ENCODE measurements at places on chromosomes 12 and 14.

DNA sequence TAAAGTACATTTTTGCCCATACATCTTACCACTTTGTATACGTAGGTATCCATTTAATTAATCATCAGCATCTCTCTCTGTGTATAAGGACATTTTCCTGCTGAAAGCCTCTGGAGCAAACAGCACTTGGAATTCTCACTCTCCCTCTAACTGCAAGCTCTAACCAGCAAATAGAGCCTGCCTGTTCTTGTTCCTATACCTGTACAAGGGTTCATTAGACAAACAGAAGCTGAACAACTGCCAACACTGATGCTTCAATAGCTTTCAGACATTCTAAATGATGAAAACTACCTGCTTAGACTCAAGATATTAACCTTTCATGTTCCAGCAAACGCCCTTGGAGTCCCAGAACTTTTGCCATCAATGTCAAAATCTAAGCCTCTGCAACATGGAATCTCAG is 98.0 kb downstream of the KCNH5 start:
- DNase-seq, result no peak

GRCh38 chr12:97685360-97685759 is 222.8 kb downstream of the RMST start:
- DNase-seq, result no peak

GRCh38 chr12:113422886-113423669 is 898 bp downstream of the SDSL start:
- no peak for DNase-seq

GRCh38 chr12:50924131-50924438 is 28.3 kb upstream of the HIGD1C start:
- DNase-seq, result no peak

DNA sequence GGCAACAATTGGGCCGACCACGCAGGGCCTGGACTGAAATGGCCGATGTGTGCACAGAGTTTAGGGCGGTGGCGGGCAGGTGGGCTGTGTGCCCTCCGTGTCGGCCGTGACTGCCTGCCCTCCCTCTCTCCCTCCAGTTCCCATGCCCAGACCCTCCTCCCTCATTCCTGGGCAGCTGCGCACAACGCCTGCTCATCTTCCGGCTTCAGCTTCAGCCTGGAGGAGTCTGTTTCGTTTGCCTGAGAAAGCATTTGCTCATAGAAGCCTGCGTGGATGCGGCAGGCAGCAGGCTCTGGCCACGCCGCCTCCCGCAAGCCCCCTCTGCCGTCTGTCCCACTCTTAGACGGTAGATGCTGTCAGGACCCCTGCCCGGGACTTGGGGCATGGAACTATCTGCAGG is 47.3 kb upstream of the FZD10 start:
- DNase-seq, result no peak

- no peak for DNase-seq
These were observed 2.4 kb downstream of the AGAP2 start for GRCh38 chr12:57735952-57736740.

DNA sequence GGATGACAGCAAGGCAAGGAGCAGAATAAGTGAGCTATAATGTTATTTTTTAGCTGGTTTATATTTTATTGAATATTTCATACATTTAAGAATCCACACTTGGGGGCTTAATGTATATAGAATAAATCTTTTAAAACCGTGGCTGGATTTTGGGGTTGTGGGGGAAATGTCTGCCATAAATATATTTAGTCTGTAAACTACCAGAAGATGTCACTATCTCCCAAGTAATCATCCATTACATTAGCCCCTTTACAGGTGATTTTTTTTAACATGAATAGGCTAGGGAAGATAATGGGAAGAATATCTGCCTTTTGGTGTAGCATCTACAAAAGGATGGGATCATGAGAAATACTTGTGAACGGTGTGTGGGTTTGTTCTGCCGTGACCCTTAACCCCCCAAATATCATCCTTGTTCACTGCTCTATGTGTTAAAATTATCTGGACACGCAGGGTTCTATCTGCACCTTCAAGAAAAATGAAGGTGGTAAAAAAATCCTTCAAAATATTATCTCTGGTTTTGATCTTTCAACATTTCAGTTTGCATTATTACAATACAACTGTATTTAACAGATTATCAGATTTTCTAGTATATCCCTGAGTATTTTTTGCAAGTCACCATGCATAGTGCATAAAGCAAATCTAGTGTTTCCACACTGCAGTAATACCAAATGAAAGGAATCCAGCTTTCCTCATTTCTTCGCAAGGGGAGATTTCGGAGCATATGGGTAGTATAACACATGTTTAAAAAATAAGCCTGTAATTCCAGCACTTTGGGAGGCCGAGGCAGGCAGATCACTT is 8.0 kb upstream of the SLC17A8 start:
- DNase-seq, result no peak

DNA sequence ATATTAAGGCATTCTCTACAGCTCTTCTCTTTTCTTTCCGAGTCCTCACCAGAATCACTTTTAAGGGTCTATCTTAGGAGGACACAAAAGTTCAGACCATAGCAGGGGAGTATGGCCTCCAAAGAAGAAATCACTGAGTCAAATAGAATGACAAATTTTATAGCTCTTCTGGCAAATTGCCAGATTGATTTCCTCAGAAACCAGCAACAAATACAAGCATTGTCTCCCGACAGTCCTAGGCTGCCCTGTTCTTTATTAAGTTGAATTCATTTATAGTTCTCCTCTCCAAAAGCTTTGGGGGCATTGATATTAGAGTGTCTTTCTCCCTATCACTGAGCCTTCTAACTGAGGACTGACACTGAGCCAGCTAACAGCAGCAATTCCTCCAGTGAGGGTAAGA is 156.4 kb upstream of the FRMD6 start:
- DNase-seq, result no peak

- DNase-seq, result no peak
These were observed 29.4 kb downstream of the CCER1 start for GRCh38 chr12:90925562-90925961.

GRCh38 chr12:48691826-48692487 is 9.9 kb upstream of the KANSL2 start:
- peak; percentile 19 for DNase-seq

GRCh38 chr14:77390188-77390587 is 13.0 kb downstream of the SAMD15 start:
- no peak for DNase-seq

GRCh38 chr12:46409974-46410373 is 37.4 kb upstream of the SLC38A2 start:
- DNase-seq, result no peak
